A549 treated with Mapracorat at 1 μM for 4 hours (cell line): ENCODE measurements at places on chromosomes 2 and 18. TPM values are rescaled to one million over a fixed set of nuclear protein-coding genes. Genes with fewer than 3 reads are reported as not detected.

The SFXN5 gene
- total RNA-seq: 10.6 to 16.1 TPM (median 14.8 TPM) in 5 replicates

The PRSS56 gene
- 0.07 to 0.21 TPM (median 0.12 TPM) in 5 replicates for total RNA-seq

The PROM2 gene
- total RNA-seq: not detected in 5 replicates

The C2orf15 gene
- 0.43 to 1.0 TPM (median 0.81 TPM) in 5 replicates for total RNA-seq

The COL6A3 gene
- 0.11 to 0.47 TPM (median 0.30 TPM) in 5 replicates for total RNA-seq

The CGREF1 gene
- total RNA-seq: 7.3 to 9.0 TPM (median 8.4 TPM) in 5 replicates

The BMP10 gene
- not detected in 5 replicates for total RNA-seq

The EPB41L3 gene
- 0.10 to 0.81 TPM (median 0.21 TPM) in 5 replicates for total RNA-seq

The ZNF521 gene
- total RNA-seq: not detected in 5 replicates
